ENCODE measurements at places on chromosomes 11 and 22. TPM values are rescaled to one million over a fixed set of nuclear protein-coding genes. Genes with fewer than 3 reads are reported as not detected.

GRCh38 chr11:95699631-95700470, 89.7 kb downstream of the FAM76B start:
- no peaks in the 10 kb centered on the region for H3K27me3 ChIP-seq
- no peaks in the 10 kb centered on the region for H3K4me1 ChIP-seq
- no peak overlapping the region for H3K27ac ChIP-seq
- H3K36me3 ChIP-seq: no peaks in the 10 kb centered on the region
- DNase-seq: no peak

GRCh38 chr11:2207773-2208621, 36.4 kb upstream of the TH start:
- H3K4me3 ChIP-seq: no peak overlapping the region
- peaks cover 3% of the 10 kb centered on the region for H3K27me3 ChIP-seq

DNA sequence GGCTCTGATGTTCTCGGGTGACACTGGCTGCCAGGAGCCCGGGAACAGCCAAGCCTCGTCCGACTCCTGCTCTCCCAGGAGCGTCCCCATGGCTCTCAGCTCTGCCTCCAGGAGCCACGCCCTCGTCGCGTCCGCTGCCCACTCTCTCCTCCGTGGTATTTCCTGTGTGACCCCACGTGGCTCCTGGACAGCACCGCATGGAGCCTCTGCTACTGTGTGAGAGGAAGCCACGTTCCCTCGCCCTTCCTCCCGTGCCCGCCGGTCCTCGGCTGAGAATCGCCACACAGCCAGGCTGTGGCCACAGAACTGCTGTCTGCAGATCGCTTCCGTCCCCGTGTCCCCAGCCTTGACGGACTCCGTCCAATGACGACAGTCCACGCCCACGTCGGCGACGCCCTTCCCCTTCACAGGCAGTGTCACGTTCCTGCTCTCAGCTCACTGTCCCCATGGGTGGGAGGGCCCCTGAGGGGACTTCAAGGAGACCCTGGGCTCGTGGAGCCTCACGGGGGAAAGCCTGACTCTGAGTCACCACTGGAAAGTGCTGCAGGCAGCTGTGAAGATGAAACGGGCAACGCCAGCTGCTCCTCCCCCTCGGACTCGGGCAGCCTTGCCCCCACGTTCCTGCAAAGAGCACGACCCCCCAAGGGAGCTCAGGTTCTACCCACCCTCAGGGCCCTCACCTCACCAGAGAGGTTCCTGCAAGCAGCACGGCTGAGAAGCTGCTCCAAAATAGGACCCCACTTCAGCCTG, 458.5 kb downstream of the BRD1 start:
- no peak overlapping the region for H3K27ac ChIP-seq
- DNase-seq: no peak
- H3K4me1 ChIP-seq: no peaks in the 10 kb centered on the region
- H3K27me3 ChIP-seq: peaks cover 7% of the 10 kb centered on the region
- H3K36me3 ChIP-seq: no peaks in the 10 kb centered on the region
- H3K4me3 ChIP-seq: no peak overlapping the region

Gene RFPL1
- total RNA-seq: not detected

DNA sequence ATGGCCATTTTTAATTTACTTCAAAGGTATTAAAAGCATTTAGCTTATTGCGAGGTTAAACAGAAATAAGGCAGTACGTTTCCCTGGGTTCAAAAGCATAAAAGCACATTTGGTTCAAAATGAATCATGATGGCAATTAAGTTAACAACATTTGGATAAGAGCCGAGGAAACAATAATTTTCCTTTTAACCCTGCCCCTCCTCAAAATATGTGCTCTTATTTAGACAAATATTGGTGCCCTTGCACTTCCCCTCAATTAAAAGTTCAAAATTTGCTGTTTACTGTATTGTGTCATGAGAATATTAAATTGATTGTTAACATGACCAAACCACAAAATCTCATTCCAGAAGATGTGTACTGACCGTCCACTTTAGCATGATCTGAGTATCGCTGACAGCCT, 48.7 kb downstream of the VSIG10L2 start:
- H3K27me3 ChIP-seq: no peaks in the 10 kb centered on the region
- no peak for DNase-seq
- H3K36me3 ChIP-seq: no peaks in the 10 kb centered on the region
- H3K27ac ChIP-seq: no peak overlapping the region
- H3K4me1 ChIP-seq: no peaks in the 10 kb centered on the region

DNA sequence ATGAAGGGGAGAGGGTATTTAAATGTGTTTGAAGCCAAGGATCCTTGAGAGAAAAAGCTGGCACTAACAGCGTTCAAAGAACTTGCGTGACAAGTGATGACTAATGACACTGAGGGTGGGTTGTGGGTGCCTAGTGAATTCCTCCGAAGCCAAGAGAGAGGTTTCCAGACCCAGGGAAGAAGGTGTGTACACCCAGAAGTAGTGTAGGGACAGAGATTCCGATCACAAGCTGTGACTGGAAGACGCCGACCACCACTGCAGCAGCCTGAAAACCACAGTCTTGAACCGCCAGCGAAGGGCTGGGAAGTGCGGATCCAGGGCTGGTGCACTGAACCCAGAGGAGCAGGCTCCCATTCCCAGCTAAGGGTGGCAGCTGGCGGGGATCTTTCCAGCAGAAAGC, 9.5 kb downstream of the PPARA start:
- no peaks in the 10 kb centered on the region for H3K36me3 ChIP-seq
- no peaks in the 10 kb centered on the region for H3K4me1 ChIP-seq
- no peak overlapping the region for H3K4me3 ChIP-seq

DNA sequence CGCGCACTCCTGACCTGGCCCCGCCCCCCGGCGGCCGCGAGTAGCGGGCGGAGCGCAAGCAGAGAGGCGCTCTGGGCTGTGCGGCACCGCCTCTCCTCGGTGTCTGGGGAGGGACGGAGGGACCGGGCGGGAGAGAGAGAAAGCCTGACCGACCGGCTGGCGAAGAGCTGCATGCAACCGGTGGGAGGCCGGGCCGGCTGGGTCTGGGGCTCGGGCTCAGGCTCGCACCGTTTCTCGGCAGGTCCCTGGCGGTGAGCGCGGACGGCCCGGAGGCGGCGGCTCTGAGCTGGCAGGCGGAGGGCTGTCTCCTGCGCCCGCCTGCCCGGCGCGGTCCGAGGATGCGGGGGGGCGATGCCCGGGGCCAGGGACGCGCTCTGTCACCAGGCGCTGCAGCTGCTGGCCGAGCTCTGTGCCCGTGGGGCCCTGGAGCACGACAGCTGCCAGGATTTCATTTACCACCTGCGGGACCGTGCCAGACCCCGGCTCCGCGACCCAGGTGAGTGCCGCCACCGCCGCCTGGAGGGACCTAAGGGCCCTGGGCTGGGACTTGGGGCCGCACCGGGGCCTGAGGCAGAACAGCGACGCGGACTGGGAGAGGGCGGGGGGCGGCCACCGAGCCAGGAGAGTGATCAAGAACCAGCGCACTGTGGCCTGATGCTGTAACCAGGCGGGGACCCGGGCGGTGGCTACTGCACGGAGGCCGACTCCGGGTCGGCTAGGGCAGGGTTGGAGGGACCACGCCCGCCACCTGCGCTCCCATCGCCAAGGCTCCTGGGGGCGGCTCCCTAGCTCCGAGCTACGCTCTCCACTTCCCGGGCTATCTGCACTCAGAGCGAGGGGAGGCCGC, at the start of gene SYT9:
SYT9 (plus strand) TSS at position 69 of the 847 bp plus-strand sequence; CDS start at position 352, 283 bp downstream.
- peak; percentile 72 for DNase-seq
- no peaks in the 10 kb centered on the region for H3K27me3 ChIP-seq
- no peaks in the 10 kb centered on the region for H3K4me1 ChIP-seq
- H3K27ac ChIP-seq: peak within 1 kb of the TSS; percentile 74
- H3K4me3 ChIP-seq: peak within 1 kb of the TSS; percentile 68

DNA sequence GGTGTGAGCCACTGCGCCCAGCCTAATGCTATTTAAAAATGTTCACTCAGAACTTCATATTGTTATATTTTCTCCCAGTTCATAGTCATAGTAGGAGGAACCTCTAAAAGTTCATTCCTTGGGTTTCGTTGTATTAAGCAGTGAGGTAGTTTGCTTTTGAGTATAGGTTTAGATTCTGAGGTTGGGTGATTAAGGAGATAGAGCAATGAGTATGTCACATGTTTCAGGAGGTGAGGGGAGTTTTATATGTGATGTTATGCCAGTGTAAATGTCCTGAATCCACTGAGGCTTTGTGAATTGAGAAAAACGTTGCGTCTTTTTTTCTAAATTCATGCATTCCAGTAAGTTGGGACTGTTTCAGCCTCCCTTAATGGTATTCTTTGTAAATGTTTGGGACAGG, 4.2 kb downstream of the UBE2L3 start:
- H3K27ac ChIP-seq: no peak overlapping the region
- H3K4me3 ChIP-seq: no peak overlapping the region
- DNase-seq: no peak
- no peaks in the 10 kb centered on the region for H3K27me3 ChIP-seq
- H3K36me3 ChIP-seq: no peaks in the 10 kb centered on the region

Gene C11orf87
- total RNA-seq: 0.11 TPM

Gene TRIM51
- not detected for total RNA-seq

GRCh38 chr22:37059876-37060449, 8.4 kb downstream of the KCTD17 start:
- H3K36me3 ChIP-seq: no peaks in the 10 kb centered on the region
- no peak for DNase-seq
- no peak overlapping the region for H3K27ac ChIP-seq
- H3K4me1 ChIP-seq: no peaks in the 10 kb centered on the region
- no peak overlapping the region for H3K4me3 ChIP-seq
- H3K27me3 ChIP-seq: no peaks in the 10 kb centered on the region

Gene FOLR2
- 59.1 TPM for total RNA-seq

GRCh38 chr11:131704682-131705081, 334.3 kb downstream of the NTM start:
- no peaks in the 10 kb centered on the region for H3K36me3 ChIP-seq
- no peaks in the 10 kb centered on the region for H3K4me1 ChIP-seq
- no peak overlapping the region for H3K27ac ChIP-seq
- H3K4me3 ChIP-seq: no peak overlapping the region

DNA sequence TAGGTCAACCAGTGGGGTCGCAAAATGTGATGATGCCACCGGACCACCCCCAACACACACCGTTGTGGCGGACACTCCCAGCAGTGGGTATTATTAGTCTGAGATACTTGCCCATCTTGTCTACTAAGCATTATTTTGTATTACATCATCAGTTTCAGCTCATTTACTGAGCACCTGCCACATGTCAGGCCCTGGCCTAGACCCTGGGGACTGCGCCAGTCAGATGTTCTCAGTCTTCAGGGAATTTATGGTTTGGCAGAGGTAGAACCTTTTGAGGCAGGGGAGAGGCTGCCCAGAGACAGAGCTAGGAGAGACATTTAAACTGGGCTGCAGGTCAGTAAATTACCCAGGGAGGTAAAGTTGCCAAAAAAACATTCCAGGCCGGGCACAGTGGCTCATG, 43.1 kb upstream of the GCAT start:
- DNase-seq: no peak
- H3K27ac ChIP-seq: no peak overlapping the region
- H3K36me3 ChIP-seq: peaks cover 62% of the 10 kb centered on the region
- H3K27me3 ChIP-seq: no peaks in the 10 kb centered on the region
- H3K4me3 ChIP-seq: no peak overlapping the region
- peaks cover 10% of the 10 kb centered on the region for H3K4me1 ChIP-seq

DNA sequence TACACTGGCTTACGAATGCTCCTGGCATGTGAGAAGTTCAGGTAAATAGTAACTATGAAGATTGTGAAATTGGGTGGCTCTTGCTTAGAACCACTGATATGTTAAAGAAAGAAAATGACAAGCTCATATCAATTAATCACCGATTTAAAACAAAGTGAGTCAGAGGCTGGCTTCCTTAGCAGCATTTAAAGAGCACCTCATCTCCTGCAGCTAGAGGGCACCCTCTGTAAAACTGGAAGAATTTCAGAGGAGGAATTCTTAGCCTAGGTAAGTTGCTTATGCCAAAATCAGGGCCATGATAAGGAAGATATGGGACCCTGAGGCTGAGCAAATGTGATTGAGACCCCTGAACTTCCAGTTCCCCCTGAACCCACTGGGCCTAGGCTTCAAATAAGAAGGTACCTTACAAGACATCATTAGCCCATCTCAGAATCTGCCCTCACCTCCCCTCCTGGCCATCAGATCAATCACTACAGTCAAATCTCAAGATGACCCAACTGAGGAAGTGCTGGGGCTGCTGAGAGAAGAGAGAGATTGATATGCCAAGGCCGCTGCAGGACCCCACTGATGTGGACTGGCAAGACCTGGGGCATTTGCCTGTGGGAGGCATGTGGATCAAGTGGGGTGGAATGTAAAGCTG, 8.6 kb upstream of the CD3E start:
- no peaks in the 10 kb centered on the region for H3K36me3 ChIP-seq
- no peak overlapping the region for H3K27ac ChIP-seq
- DNase-seq: no peak
- H3K27me3 ChIP-seq: peaks cover 3% of the 10 kb centered on the region
- H3K4me3 ChIP-seq: no peak overlapping the region

- DNase-seq: peak; percentile 78
- H3K4me1 ChIP-seq: peaks cover 5% of the 10 kb centered on the region
- H3K36me3 ChIP-seq: no peaks in the 10 kb centered on the region
- no peak overlapping the region for H3K27ac ChIP-seq
Measured at GRCh38 chr11:115623021-115623451, 118.8 kb upstream of the CADM1 start.

DNA sequence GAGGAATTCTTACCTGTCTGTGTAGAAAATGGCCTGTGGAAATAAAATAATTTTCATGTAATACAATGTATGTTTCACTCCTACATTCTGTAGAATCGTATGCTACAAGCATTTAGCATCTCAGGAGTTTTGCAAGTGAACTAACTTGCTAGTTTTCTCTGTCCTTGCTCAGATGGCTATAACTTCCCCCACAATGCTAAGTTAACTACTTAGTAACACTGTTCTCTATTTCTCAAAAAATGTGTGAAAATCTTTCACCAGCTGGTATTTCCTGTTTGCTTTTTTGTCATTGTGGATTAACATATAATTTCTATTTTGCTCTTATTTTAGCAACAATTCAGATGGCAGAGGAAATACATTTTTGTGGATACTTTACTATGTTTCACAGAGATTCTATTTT, 4.4 kb downstream of the OR4S2 start:
- DNase-seq: no peak
- H3K4me1 ChIP-seq: no peaks in the 10 kb centered on the region
- H3K4me3 ChIP-seq: no peak overlapping the region
- no peaks in the 10 kb centered on the region for H3K36me3 ChIP-seq
- H3K27me3 ChIP-seq: no peaks in the 10 kb centered on the region

- DNase-seq: no peak
- H3K27me3 ChIP-seq: peaks cover 2% of the 10 kb centered on the region
- no peak overlapping the region for H3K27ac ChIP-seq
- H3K4me3 ChIP-seq: no peak overlapping the region
Measured at GRCh38 chr11:2128511-2129307, 10.5 kb downstream of the IGF2 start.

- H3K27ac ChIP-seq: no peak overlapping the region
- H3K27me3 ChIP-seq: no peaks in the 10 kb centered on the region
- H3K36me3 ChIP-seq: peaks cover 77% of the 10 kb centered on the region
Measured at GRCh38 chr22:23820748-23821211, 18.0 kb downstream of the DERL3 start.

DNA sequence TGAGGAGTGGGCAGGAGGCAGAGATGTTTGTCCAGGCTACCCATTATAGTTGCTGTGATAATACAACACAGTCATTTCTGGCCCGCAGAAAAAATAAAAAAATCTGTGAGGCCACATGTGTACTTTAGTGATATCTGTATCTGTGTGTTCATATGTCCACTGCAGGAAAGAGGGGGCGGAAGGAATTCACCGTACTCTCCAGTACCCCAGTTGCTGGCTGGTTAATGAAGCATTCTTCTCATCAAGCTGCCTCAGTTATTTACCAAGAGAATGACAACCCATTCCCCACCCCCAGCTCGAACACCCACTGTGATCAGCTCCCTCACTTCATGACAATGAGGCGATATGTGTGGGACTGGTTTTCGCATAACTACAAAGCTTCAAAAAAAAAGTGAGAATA, 309.3 kb downstream of the SOX6 start:
- H3K27me3 ChIP-seq: no peaks in the 10 kb centered on the region
- no peaks in the 10 kb centered on the region for H3K36me3 ChIP-seq
- H3K4me1 ChIP-seq: no peaks in the 10 kb centered on the region
- H3K4me3 ChIP-seq: no peak overlapping the region

Gene SCUBE1
- total RNA-seq: 15.5 TPM
